Daoy (cell line): ENCODE measurements at places on chromosomes 1 and 21. TPM values are rescaled to one million over a fixed set of nuclear protein-coding genes. Genes with fewer than 3 reads are reported as not detected.

The RYR2 gene
- 0.83 and 1.1 TPM in 2 replicates for total RNA-seq

The OLFML2B gene
- total RNA-seq = 0.21 and 0.29 TPM in 2 replicates

The SPATA46 gene
- total RNA-seq = not detected in 2 replicates

The FCRL3 gene
- total RNA-seq = not detected in 2 replicates

The CNKSR1 gene
- 1.3 TPM in 2 replicates for total RNA-seq

The AK5 gene
- total RNA-seq = 18.1 and 38.6 TPM in 2 replicates

The ADAM30 gene
- total RNA-seq = not detected in 2 replicates

The HTR6 gene
- not detected in 2 replicates for total RNA-seq
